ENCODE measurements at places on chromosomes 11 and 22.

GRCh38 chr22:27718186-27719035, 83.1 kb downstream of the MN1 start:
- no peak for DNase-seq

GRCh38 chr11:44248109-44248508, 61.8 kb downstream of the ALX4 start:
- no peak for DNase-seq

- DNase-seq = peak; percentile 35
These were observed 82.8 kb downstream of the FLI1 start for GRCh38 chr11:128776424-128777284.

- no peak for DNase-seq
These were observed 69.7 kb upstream of the CDON start for GRCh38 chr11:126132319-126132718.

DNA sequence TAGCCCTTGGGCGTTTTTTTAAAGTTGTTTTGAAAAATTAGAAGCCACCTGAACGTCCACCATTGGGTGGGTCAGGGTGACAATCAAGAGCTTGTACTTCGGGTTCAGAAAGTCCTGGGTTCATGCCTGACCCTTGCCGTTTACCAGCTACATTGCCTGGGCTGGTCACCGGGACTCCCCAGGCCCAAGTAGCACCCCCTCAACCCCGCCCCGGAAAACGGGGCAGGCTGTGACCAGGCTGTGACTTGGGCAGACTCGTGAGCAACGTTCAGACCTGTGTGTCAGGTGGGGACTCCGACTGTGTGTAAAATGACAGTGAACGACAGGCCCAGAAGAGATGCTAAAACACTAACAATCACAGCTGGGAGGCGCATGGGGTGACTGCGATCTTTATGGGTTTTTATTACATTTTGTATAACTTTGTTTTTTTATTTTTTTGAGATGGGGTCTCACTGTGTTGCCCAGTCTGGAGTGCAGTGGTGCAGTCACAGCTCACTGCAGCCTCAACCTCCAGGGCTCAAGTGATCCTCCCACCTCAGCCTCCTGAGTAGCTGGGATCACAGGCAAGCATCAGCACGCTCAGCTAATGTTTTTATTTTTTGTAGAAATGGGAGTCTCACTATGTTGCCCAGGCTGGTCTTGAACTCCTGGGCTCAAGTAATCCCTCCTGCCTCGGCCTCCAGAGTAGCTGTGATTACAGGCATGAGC, 56.8 kb downstream of the TRMU start:
- no peak for DNase-seq

DNA sequence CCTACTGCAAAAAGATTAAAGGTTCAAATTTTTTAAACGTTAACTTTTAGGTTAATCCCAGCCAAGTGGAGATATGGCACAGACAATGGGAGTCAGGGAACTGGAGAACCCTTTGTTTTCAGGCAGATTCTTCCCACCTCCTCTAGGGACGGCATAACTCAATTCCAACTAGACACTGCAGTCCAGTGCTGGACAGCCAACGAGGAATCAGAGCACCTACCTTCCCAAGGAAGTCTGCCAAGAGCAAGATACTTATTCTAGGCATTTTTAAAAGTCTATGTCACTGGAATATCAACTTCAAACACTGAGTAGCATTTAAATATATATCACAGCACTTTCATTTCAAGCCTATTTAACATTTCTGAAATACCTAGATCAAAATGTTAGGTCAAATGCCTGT, 7.3 kb downstream of the CADM1 start:
- DNase-seq = no peak

DNA sequence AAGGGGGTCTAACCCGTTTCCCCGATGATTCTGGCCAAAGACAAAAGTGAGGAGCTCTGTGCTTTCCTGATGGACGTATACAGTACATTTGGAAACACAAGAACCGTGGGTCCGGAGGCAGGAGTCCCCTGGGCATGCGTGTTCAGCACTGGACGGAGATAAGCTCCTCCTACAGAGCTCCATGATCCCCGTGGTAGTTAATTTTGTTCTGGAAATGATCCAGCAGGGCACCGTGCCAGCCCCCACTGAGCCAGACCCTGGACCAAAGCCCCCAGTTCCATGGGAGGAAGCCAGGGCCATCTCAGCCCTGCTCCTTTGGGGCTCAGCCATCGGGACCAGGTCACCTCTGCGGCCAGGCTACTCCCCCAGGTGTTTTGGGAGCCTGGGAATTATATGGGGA, 83.3 kb downstream of the TRMU start:
- no peak for DNase-seq

DNA sequence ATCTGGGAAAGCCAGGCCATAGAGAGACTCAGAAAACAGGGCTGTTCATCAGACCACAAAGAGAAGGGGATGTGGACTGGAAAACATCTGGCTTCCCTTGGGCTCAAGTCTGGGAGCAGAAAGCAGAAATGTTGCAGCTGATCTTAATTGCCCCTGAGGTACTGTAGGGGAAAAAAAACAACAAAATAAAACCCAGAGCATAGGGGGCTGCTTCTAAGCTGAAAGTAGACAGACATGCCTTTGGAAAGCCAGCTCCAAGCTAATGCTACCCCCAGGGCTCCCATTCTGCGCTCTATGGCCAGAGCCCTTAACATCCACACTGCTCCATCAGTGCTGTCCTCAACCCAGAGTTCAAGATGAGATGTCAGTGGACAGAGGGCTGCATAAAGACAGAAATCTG, 2.0 kb upstream of the PACSIN3 start:
- no peak for DNase-seq

GRCh38 chr11:102448869-102449224, 3.7 kb downstream of the TMEM123 start:
- no peak for DNase-seq

- peak; percentile 74 for DNase-seq
These were observed 5.8 kb upstream of the MIEF1 start for GRCh38 chr22:39496131-39496838.

DNA sequence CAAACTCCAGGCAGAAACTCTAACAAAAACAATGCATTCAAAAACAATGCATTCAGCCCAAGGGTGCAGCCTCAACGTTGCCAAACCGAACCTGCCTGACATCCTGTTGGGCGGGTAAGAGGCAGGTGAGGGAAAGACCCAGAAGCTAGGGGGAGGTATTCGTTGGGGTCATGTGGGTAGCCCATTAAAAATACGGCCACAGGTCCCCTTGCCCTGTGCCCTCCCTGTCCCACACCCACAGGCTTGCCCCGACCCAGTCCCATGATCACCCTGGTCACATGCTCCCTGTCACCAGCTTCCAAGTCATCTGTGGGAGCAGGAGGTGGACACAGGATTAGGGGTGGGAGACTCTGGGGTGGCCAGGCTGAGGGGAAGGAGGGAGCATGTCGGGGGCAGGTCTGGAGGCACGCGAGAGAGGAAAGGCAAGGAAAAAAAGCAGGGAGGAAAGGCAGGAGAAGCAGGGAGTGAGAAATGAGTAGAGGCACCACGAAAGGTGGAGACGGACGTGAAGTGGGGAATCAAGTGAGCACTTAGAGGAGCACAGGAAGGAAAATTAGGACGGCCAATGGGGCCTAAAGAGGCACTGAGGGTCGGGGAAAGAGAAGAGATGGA, 683 bp downstream of the PLA2G6 start:
- peak; percentile 72 for DNase-seq

Data from activated naive CD4-positive, alpha-beta T cell treated with anti-CD3 and anti-CD28 coated beads for 36 hours (primary cell).